ENCODE measurements at places on chromosomes 2 and 18.
A peak's percentile ranks its signal among the peaks of the same experiment; 100 is the strongest.

- DNase-seq = peak; percentile 23
These were observed 48.4 kb upstream of the PIK3C3 start for GRCh38 chr18:41906528-41907146.

- DNase-seq = no peak
These were observed 77.1 kb downstream of the SPATS2L start for GRCh38 chr2:200383380-200384110.

DNA sequence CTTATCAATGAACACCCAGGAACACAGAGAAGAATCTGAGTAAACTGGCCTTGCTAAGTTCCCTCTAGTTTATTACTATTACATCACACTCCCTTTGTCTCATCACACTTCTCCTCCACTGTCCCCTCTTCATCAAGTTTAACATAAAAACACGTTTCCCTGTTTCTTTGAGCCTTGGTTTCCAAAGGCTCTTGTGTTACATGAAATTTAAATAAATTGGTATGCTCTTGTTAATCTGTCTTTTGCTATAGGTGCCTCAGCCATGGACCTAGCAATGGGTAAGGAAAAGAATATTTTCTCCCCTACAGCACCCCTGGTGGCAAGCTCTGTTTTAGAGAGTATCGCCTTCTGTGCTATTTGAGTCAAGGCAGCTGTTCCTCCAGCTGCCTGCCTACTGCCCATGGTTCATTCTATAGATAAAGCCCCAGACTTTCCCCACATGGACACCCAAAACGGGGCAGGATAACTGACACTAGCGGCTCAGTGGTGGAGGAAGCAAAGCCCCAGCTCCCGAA is 31.8 kb downstream of the TGIF1 start:
- DNase-seq = no peak

GRCh38 chr2:101717071-101717845 is 19.8 kb downstream of the MAP4K4 start:
- DNase-seq = peak; percentile 84

- no peak for DNase-seq
These were observed 175.7 kb upstream of the ARL4C start for GRCh38 chr2:234672498-234673150.

DNA sequence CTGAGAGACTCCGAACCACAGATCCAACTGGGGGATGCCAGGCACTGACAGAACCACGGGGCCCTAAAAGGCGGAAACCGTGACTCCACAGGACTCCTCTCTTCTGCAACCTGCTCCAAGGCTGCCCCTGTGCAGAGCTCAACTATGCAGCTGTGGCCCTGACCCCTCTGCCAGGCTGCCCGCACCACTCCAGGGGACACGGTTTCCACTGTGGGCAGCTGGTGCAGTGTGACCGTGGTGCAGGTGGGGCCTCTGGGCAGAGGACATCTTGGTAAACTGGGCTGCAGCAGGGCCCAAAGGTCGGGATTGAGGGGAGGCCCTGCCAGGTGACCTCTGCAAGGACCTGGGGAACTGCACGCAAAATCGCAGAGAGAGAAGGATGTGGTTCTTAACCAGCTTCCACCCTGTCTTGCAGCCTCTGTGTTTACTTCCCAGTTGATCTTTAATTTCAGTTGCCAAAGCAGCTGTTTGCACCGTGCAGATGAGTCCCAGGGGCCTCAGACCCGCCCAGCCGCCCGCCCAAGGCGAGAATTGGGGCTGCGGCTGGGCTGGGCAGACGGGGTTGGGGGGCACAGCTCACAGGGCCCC is 104.6 kb upstream of the CTDP1 start:
- DNase-seq = peak; percentile 5

Measured in CD4-positive, alpha-beta T cell treated with Interleukin-15 for 1 hour (primary cell).